HepG2 (cell line): ENCODE measurements at places on chromosomes 2 and 18. TPM values are rescaled to one million over a fixed set of nuclear protein-coding genes. Genes with fewer than 3 reads are reported as not detected.

Gene TGFA
- total RNA-seq: 12.5 and 15.3 TPM in 2 replicates

Gene MOGAT1
- 1.3 and 4.3 TPM in 2 replicates for total RNA-seq

Gene TUBA4B
- total RNA-seq: 0.18 and 0.29 TPM in 2 replicates

Gene TTN
- total RNA-seq: under 0.01 TPM in 2 replicates

Gene RGPD8
- total RNA-seq: 12.8 and 18.7 TPM in 2 replicates

Gene CAVIN2
- 7.6 and 11.2 TPM in 2 replicates for total RNA-seq

Gene SRD5A2
- not detected in 2 replicates for total RNA-seq

DNA sequence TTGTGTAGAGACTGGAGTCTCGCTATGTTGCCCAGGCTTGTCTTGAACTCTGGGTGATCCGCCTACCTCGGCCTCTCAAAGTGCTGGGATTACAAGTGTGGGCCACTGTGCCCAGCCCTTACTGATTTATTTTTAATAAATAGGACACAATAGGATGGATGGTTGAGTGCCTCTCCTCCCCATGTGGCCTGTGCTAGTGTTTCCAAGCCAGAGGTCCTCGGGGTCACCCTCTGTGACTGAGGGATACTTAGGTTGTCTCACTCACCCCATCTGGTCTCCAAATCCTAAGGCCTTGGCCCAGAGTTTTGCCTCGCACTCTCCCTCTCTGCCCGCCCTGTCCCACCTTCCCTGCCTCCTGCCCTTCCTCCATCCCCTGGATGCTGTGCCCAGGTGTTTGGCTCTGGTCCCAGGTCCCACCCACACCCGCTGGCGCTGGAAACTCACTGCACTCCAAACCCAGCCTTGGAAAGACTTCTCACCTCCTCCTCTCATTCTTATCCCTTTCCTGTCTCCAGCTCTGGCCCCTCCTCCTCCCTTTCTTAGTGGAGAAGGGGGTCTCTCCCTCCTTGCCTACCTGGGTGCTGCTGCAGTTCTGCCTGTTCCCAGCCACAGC lies 4.7 kb upstream of the ECEL1 start:
- no peak for DNase-seq

GRCh38 chr2:239951825-239952224 lies 73.3 kb downstream of the NDUFA10 start:
- no peak for DNase-seq

DNA sequence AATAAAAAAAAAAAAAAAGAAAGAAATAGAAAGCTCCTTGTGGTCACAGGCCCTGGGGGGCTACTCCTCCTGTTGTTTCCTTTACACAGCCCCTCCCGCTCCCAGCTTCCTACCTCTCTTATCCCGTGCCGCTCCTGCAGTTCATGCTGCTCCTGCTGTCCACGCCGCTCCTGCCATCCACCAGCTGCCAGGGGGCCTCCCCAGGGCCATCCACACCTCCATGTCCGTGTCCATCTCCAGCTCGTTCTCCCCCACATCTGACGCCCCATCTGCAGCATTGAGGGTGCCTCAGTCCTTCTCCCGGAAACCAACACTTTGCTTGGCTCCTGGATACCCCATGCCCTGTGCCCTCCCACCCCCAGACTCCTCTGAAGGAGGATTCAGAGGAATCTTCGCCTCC lies 191.7 kb downstream of the EIPR1 start:
- no peak for DNase-seq

DNA sequence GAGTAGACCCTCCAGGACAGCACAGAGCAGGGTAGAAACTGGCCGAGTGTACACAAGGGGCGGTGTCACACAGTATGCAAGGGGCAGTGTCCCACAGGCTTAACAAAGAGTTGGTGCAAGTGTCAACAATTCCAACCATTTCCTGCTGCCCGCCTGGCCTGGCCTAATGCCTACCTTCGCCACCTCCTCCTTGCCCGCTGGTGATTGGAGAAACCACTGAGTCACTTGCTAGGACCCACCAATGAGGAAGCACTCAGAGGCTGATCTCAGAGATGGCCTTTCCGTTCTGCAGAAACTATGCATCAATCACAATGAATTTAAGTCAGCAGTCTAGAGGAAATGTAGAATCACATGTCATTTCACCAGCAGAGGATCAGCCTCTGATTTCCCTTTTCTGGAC lies 263.3 kb upstream of the PKDCC start:
- DNase-seq: peak; percentile 11

- no peak for DNase-seq
These were observed 168.8 kb downstream of the TXNL1 start for GRCh38 chr18:56469582-56469981.

GRCh38 chr18:46546111-46546640 lies 110.8 kb downstream of the LOXHD1 start:
- no peak for DNase-seq

GRCh38 chr2:218033590-218034496 lies 31.0 kb upstream of the TNS1 start:
- no peak for DNase-seq

DNA sequence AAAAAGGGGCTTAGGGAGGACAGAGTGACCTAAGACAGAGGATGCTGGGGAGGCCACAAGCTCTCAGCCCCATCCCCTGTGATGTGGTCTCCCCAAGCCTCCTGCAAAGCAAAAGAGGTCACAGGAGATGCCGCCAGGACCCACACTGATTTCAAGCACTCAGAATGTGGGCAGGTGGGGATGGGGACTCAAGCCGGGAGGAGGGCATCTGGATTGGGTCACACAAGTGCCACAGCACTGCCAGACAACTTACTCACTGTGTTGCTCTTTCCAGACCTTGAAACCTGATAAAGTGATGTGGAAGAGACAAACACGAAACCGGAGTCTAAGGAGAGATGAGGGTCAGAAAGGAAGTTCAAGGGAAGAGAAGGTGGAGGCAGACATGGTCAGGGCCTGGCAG lies 95.7 kb downstream of the TTC32 start:
- DNase-seq: no peak

DNA sequence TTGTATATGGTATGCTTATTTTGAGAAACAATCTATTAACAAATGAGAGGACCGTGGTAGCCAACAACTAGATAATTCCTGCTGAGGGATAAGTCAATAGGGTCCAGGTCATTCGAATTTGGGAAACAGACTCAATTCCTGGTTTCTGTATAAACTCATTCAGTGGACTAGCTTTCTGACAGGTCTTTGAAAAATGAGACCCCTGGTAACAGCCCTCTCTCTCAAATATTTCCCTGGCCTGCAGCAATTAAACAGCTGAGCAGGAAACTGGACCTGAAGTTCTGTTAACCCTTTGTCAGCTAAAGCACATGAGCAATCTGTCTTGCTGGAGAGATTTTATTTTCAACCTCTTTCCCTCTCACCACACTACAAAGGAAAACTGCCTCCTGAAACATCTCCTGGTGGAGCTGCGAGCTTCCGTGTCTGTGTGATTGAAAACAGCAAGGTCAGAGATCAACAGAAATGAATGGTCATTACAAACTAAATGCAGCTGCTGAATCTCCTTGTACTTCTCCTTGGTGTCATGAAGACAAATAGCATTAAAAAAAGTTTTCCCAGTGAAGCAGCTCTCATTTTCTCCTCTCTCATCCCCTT lies 70.3 kb upstream of the CCDC85A start:
- no peak for DNase-seq

DNA sequence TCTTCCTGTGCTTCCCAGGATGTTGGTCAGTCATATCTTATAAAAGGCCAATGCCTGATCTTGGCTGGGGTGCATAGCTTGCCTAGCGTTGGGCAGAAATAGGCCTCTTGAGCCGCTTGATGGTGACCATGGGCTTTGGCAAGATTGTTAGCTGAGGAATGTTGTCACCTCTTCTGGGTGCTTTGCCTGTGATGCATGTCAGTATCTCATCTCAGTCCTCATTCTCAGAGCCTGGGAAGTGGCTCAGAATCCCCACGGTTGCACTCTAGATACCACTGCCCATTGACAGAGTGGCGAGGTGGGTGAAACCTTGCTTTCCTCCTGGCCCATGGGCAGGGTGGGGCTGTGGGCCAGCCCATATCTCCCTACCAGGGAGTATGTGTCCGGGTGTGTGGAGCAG lies 79.2 kb upstream of the MGAT5 start:
- DNase-seq: no peak

DNA sequence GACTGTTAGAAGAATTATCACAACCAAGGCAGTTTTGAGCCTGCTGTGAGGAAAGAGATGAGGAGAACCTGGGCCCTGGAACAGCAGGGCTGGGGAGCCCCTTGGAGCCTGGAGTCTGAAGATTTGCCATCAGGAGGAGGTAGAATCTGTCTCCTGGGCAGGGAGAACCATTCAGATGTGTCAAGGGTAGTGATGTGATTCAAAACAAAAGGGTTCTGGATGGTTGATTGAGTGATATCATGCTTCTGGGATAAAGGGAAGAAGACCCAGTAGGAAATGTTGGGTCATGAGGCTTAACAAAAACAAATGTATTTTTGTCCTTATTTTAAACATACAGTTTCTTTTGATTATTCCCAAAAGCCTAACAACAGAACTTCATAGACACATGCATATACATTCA lies 28.6 kb downstream of the RNF144A start:
- no peak for DNase-seq

DNA sequence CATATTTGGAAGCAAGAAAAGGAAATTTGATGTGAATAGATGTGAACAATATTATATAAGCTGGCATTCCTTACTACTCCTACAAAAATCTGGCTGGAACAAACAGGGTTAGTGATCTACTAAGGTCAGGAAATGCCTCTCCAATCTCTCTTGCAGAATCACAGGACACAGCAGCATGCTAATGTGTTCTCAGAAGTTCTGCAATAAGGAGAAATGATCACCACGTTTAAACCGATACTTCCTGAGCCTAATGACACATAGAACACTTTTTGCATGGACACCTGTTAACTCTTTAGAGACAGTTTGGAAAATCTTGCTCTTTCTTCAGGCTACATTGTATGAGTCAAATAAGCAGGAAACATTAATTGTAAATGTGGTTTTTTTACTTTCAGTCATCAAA lies 89.6 kb upstream of the MAP3K20 start:
- DNase-seq: no peak

DNA sequence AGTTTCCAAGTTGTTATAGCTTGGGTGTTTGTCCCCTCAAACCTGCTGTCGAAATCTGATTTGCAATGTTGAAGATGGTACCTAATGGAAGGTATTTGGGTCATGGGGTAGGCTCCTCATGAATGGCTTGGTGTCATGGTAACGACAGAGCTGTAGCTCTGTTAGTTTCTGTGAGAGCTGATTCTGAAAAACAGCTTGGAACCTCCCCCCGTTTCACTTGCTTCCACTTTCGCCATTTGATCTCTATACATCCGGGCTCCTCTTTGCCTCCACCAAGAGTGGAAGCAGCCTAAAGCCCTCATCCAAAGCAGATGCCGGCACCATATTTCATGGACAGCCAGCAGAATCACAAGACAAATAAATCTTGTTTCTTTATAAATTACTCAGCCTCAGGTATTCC lies 1035.1 kb upstream of the SLC39A10 start:
- no peak for DNase-seq

DNA sequence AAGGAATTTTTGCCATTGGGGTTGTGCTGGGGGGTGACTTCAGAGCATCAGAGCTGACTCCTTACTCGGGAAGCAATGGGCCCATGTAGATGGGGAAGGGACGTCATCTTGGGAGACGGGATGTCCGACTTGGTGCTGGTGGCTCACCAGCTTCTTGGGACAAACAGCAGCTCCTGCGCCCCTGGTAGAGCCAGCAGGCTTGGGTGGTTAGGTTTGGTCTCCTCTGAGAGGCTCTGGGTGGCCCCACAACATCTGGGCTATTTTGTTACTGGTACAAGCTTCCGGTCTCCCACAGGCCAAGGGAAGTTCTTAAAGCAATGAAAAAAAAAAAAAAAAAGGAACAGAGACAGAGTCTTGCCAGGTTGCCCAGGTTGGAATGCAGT lies 1.8 kb downstream of the NGEF start:
- DNase-seq: no peak

- DNase-seq: no peak
These were observed 77.1 kb upstream of the RBM44 start for GRCh38 chr2:237721458-237721857.

- no peak for DNase-seq
These were observed 81.7 kb downstream of the AGPS start for GRCh38 chr2:177474301-177474700.

DNA sequence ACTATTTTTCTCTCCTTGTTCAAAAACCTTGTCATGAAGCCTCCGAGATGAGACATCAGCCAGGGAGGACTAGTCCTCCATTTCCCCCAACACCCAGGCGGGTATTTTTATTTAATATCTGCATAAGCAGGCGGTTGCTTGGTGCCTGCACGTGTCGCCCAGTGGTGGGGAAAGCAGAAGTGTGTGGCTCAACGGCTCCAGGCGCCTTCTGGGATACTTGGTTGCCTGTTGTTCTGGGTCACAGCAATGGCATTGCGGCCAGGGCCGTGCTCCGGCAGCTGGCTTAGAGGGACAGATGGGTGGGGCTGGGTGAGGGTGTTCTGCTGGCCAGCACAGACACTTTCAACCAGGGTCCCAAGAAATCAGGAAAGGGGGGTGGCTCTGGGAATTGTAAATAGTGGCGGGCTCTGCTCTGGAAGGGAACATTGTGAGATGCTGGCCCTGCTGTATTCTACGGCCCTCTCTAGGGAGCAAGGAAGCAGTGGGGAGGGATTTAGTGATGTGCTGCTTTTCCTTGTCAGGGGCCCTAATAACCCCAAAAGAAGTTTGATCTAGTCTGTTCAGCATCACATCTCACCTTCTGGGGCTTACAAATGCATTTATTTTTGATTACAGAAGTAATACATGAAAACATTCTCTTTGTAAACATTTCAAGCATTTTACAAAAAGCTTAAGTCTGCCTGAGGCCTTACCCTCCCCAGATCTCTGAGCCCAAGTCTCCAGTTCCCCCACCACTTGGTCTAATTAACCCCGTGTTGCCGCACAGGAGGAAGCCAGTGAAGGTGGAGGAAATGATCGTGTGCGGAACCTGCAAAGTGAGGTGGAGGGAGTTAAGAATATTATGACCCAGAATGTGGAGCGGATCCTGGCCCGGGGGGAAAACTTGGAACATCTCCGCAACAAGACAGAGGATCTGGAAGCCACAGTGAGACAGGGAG lies 1.1 kb downstream of the VAMP8 start:
- no peak for DNase-seq

- no peak for DNase-seq
These were observed 323.7 kb downstream of the ARHGAP15 start for GRCh38 chr2:143452817-143453451.

DNA sequence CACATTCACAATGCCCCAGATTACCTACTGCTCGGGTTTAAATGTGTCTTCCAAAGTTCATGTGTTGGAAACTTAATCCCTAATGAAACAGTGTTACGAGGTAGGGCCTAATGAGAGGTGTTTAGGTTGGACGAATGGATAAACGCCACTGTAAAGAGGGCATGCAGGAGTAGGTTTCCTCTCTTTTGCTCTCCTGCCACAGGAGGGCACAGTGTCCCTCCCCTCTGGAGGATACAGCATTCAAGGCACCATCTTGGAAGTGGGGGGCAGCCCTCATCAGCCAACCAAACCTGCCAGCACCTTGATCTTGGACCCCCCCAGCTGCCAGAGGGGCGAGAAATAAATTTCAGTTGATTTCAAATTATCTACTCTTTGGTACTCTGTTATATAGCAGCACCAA lies 103.5 kb downstream of the TSHZ1 start:
- DNase-seq: no peak
